ENCODE measurements at places on chromosomes 12 and 14.

DNA sequence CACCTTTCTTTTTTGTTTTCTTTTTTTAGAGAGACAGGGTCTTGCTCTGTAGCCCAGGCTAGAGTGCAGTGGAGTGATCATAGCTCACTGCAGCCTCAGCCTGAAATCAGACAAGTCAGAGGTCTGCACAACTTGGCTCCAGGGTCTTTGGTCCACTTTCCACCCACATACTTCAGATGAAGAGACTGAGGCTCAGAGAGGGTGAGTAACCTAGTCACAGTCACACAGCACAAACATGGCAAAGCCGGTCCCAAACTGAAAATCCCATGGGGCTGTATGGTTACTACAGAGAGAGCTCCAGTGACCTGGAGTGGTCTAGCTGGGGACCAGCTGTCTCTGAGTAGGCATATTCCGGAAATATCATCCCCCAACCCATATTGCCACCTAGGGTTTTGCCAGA, 19.2 kb downstream of the LHX5 start:
- DNase-seq, result no peak

DNA sequence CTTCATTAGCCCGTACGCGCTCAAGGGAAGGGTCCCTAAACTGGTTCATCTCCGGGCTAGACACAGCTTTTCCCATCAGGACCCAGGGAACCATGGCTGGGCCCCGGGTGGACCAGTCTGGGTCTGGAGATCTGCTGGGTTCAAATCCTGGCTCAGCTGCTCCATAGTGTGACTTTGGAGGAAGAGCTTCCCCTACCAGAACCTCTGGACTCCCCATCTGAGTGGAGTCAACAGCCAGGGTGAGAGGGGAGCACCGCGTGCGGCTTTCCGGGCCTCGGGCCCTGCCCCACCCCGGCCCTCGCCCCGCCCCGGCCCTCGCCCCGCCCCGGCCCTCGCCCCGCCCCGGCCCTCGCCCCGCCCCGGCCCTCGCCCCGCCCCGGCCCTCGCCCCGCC, 41.2 kb downstream of the BEGAIN start:
- DNase-seq, result no peak

DNA sequence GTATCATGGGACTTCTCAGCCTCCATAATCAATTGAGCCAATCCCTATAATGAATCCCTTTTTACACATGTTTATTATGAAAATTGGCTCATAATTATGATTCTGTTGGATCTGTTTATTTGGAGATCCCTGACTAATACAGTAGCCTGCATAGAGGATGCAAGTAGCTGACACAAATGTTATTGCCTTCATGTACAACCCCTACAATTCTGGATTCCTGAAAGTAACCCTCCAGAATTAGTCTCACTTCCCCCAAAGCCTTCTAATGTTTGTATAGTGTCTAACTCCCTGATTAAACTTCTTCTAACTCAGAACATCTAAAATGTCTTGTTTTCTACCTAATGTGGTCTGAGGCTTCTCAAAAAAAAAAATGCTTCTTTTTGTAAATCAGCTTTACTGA, 6.6 kb upstream of the SMIM10L1 start:
- no peak for DNase-seq

GRCh38 chr12:94415066-94415465, 44.6 kb downstream of the CEP83 start:
- DNase-seq, result no peak

DNA sequence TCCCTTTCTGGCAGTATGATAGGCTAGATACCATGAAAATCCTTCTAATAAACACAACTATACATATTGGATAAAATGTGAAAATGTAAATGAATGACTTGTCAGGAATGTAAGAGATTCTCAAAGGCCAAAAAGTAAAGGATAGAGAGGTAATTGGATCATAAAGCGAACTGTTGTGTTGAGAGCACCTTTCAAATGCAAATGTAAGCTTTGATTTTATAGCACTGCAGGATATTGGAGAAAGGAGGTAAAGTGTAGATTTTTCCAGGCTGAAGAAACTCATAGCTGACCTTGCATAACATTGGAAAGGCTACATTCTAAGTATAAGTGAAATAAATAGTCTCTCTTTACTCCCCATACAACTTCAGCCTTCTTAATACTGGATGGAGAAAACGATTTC, 54.0 kb downstream of the PTPRB start:
- no peak for DNase-seq

- no peak for DNase-seq
Observed at GRCh38 chr14:50083467-50084337, 32.7 kb downstream of the VCPKMT start.

- no peak for DNase-seq
Observed at GRCh38 chr12:54662026-54662425, 13.9 kb upstream of the DCD start.

DNA sequence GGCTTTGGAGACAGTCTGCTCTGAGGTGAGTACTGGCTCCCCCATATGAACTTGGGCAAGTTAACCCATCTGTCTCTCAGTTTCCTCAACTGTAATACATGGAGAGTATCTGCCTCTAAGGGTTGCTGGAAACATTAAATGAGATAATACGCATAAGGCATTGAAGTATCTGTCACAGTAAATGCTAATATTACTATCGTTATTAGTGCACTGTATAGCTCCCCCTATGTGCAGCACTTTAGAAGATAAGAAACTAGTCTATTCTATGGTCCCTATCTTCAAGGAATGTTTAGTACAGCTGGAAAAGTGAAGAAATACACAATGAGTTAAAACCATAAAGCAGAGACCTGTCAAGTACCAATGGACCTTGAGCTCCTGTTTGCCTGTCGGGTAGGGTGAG, 51.7 kb upstream of the CFL2 start:
- no peak for DNase-seq

GRCh38 chr14:95071649-95072280, 85.6 kb downstream of the DICER1 start:
- DNase-seq, result no peak

DNA sequence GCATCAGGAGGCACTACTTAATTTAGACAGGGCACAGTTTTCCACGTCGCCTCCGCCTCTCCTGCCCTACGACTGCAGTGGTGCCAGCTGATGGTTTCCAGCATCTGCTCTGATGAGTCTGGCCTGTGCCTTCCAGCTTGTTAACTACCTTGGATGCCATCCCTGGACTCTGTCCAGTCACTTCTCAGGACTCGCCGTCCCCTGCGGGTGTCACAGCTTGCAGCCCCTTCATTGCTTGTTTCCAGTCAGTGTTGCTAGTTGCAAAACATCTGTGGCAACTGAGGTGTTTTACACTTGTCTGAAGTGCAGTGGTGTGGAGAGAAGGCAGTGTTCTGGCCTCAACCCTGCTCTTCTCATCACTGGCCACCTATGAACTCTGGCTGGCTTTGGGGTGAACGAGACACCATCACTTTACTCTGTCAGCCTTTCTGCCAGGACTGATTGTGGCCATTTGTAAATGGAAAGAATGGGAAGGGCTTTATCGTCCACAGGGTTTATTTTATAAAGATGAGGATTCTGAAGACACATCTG, 8.3 kb downstream of the ADGRD1 start:
- no peak for DNase-seq

GRCh38 chr12:53046655-53047220, 3.1 kb upstream of the TNS2 start:
- DNase-seq, result no peak

- no peak for DNase-seq
Observed at GRCh38 chr14:73472185-73473114, 14.1 kb upstream of the NUMB start.

GRCh38 chr14:35964697-35965286, 138.7 kb downstream of the BRMS1L start:
- no peak for DNase-seq

- no peak for DNase-seq
Observed at GRCh38 chr14:50619569-50620141, 48.5 kb downstream of the SAV1 start.

DNA sequence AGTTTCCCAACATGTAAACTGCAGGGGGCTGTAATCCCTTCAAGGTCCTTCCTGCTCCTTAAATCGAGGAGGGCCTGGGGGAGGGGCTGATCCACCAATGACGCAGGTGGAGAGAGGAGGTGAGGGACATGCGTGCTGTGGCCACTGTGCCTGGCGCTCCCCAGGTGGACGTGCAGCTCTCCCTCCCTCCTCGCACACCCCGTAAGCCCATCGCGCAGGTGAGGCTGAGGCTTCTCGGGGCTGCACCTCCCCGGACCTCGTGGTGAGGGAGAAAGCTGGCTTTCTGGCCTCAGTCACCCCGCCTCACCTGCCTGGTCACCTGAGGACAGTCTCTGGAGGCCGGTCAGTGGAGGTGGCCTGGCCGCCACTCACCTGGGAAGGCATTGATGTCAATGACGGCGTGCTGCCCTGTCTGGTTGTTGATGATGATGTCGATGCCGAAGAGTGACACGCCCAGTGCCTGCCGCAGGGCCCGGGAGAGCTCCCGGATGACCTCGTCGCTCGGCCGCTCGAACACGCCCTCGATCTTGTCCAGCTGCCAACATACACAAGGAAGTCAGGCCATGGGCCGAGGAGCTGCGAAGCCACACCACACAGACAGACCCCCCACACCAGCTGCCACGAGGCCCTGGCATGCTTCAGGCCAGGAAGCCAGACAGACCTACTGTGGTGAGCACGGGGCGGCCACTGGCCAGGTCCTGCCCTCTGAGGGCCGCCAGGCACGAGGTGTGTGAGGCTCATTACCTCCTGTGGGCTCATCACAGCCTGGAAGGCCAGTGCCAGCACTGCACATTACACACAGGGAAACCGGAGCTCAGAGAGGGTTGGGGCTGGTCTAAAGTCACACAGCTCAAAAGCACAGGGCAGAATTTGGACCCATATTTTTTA, 23.3 kb downstream of the CHGA start:
- DNase-seq, result no peak

DNA sequence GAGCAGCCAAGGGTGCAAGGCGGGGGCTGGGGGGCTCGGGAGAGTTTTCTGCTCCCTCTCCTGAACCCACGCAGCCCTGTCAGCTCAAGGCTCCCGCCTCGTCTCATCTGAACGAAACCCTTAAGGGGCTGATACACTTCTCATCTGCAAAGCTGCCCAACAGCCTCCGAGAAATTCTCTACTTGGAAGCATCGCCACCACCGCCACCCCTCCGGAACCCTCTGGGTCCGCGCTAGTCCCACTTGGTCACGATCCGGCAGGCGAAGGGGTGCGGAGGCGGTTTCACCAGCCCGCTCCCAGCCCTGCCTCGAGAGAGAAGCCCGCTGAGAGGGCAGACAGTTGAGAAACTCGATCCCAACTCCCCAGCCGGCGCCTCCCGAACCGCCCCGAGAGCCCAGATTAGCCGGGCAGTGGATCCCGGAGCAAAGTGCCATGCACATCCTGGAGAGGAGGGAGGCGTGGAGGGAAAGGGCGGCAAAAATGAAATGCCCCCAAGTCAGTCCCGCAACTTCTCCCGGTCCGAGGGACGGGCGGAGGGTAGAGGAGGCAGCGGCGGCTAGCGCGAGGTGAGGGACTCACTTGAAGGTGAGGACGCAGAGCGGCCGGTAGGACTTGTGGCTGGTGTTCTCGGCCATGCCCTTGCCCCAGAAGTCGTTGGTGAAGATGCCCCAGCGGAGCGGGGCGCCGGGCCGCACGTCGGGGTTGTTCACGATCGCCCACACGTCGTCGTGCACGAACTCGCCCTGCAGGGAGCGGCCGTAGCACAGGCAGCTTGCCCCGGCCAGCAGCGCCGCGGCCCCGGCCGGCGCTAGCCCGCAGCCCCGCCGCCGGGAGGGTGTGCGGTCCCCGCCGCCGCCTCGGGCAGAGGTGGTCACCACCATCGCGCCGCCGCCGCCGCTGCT, 620 bp downstream of the TMTC1 start:
- no peak for DNase-seq

GRCh38 chr14:24297190-24297964, 2.2 kb downstream of the DHRS1 start:
- DNase-seq, result no peak

- no peak for DNase-seq
Observed at GRCh38 chr14:86847140-86847539, 1145.8 kb downstream of the GALC start.

DNA sequence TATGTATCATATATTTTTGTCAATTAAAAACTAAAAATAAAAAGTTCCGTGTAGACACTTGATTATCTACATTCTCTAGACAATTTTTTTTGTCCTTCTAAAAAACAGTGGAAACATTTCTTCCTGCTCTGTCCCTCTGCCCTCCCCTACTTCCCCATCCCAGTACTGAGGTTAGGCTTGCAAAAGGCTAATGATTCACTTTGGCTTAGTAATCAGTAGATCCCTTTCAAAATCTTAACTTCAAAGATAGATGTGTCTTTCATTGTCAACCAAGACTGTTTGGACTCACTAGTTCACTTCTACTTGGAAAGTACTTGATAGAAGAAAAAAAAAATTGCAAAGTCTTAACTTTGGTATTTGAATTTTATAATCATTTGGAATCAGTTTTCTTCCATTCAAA, 3.8 kb downstream of the SETD3 start:
- DNase-seq, result no peak

DNA sequence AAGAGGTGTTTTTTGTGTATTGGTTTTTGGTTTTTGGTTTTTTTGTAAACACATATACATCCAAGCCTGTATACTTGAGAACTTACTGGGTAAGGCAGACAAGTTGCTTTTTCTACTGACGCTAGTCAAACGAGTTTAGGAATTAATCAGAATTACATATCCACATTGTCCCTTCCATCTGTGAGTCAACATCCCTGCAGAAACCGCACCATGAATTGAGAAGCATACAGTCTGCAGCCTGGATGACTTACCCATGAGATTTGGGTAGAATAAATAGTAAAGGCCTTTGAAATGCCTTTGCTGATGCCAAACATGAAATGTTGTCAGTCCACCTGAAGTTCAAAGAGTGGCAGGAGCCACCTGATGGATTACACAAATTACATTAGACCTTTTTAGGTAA, 21.4 kb upstream of the C12orf42 start:
- no peak for DNase-seq

DNA sequence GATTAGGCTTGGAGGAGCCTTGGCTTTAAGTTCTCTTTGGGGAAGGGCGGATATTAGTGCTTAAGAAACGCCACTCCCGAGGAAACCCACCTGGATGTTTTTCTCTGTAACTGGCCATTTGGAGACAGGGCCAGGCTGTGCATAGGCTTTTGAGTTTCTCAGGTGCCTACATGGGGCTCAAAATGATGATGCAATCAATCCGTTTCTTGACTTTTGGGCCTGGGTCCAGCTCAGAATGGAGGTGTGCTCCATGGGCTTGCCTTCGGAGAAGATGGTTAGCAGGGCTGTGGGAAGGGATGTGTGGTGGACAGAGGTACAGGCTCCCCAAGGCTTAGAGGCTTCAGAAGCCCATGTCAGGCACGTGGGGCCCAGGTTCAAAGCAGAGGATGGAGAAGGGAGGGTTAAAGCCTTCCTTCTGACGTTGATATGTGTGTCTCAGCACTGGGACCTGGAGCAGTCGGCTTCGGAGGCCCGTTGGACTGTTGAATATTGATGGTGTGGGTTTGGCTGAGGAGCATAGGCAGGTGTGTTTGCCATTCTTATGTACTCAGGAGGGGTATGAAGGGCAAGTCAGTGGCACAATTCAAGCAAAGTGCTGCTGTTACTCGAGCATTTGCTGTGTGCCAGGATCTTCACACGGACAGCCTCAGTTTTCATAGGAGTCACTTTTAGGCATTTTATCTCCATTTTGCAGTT, 82.8 kb downstream of the SLC25A47 start:
- DNase-seq, result no peak

DNA sequence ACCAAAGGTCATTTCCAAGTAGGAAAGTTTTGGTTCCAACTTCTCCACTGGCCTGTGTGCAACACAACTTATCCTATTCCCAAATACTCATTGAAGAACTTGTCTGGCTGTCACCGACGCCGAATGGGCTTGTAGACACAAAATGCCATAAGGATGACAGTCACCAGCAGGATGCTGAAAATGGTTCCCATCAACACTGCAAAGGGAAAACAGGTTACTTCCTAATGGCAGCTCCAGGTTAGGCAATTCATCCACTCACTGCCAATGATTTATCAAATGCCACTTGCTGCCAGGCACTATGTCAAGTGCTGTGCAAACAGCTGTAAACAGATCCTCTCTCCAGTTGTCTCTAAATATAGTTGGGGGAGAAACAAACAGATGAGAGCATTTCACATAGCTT, 6.1 kb downstream of the C12orf76 start:
- DNase-seq, result no peak
